LNCaP clone FGC (cell line): ENCODE measurements at places on chromosomes 6 and 20.

DNA sequence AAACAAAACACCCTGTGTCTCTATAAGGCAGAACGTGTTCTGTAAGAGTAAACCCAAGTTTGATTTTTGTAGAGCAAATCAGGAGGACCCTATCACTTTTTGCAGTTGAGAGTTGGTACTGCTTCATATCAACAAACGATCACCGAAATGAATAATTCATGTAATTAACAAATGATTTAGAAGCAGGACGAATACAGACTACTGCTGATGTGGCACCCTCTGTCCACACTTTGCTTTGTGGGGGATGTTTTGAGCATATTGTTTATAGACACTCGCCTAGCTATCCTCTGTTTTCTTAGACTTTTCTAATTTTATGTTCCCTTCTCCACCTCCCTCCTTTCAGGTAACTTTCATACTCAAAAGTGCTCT is 1.5 kb downstream of the CD2AP start:
- DNase-seq: no peak

- DNase-seq: no peak
Measured at GRCh38 chr6:118931436-118931835, 3.5 kb downstream of the MCM9 start.

- DNase-seq: peak; percentile 97
Measured at GRCh38 chr6:38797391-38797790, 82.3 kb downstream of the DNAH8 start.

DNA sequence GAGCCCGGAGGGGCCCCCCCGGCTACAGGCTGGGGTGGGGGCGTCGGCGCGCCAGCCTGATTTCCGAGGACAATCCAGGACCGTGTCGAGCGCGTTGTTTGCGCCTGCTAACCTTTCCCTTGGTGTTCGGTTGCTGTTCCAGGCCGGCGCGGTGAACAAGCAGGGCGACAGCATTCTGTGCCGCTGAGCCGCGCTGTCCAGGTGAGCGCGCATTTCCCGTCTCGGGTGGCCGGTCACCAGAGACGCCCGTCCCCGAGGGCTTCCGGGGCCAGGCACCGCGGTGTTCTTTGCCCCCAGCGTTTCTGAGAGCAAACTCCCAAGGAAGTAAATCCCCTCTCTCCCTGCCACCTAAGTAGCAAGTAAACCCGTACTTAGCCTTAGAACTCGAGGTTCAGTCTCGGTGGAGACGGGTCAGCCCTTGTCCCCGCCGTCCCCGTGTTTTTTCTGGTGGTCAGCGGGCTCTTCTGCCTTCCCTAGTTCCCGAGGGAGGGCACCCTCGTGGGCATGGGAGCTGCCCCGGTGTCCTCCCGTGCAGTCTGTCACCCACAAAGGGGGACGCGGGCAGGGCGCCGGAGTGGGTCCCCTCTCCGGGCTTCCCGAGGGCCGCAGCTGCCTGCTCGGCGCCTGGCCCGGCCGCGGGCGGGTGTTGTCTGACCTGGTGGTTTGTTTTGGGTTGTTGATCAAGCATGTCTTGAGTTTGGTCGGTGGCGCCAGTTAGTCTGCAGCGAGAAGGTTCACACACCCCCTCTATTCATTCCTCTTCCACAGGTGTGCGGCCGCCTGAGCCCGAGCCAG is 1.5 kb downstream of the ID4 start:
- no peak for DNase-seq

DNA sequence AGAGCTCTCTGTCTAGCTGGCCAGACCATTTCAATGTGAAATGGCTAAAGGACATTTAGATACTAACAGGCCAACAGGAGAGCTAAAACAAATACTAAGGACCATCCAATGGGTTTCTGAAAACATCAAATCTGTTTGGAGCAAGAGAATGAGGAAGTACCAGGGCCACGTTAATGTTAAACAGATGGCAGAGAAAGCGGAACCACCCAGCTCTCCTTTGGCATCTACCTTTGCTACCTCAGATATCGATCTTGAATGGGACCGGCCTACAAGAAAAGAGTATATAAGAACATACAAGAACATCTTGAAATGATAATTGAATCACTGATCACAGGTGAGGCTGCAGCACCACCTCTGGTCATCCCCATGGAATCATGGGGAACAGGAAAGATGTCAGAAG is 31.8 kb downstream of the KCNK5 start:
- peak; percentile 19 for DNase-seq

GRCh38 chr6:144330017-144330987 is 45.2 kb downstream of the UTRN start:
- DNase-seq: peak; percentile 97

GRCh38 chr6:24855395-24856245 is 56.9 kb upstream of the ARMH2 start:
- peak; percentile 50 for DNase-seq

GRCh38 chr20:64063389-64064144 is 569 bp downstream of the TCEA2 start:
- DNase-seq: no peak

DNA sequence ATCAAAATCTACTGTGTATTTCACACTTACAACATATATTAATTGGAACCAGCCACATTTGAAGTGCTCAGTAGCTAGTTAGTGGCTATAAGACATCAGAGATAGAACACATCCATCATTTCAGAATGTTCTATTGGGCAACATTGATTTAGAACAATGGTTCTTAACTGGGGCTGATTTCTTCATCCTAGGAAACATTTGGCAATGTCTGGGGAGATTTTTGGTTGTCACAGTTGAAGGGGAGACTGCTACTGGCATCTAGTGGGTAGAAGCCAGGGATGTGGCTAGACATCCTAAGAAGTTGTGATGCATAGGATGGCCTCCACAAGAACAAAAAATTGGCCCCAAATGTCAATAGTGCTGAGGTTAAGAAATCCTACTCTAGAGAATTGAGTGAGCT is 132.5 kb downstream of the OLIG3 start:
- DNase-seq: no peak

DNA sequence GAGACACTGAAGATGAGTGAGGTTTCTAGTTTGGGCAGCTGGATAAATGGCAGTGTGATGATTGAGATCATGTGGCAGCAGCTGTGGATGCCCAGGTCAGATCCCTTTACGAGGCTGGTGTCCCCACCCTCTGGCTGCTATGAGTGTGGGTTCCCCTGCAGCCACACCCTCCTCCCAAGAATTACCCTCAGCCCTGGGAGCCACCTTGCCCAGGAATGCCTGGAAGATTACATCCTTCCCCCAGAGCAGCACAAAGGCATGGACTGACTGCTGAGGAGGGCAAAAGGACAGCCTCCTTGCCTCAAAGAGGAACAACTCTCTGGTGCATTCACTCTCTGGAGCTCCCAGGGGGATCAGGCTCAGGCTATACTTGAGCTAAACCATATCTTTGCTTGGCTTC is 15.0 kb upstream of the PKHD1 start:
- no peak for DNase-seq

DNA sequence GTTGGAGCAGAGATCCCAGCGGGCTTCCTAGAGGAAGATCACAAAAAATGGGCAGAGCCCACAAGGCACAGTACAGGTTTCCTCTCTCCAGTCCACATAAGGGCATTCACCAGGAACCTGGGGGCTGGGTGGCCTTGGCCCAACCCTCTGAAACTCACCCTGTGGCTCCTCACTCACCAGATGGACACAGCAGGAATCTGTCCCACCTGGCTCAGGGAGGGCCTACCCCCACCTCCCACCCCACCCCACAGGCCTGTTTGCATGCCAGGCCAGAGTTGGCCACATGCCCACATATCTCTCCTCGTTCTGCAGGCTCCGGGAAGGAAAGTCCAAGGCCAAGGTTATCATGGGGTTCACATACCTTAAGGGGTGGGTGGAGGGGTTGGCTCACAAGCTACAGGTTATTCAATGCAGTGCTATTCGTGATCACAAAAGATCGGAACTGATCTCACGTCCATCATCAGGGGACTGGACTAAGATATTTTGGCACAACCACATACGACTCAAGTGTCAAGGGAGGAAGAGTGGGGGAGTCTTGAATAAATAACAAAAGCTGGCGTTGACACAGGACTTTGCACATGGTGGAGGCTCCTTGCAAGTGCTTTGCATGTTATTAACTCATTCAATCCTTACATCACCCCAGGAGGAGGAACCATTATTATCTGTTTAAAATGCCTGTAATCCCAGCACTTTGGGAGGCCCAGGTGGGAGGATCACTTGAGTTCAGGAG is 13.0 kb downstream of the RIPOR3 start:
- DNase-seq: no peak

- DNase-seq: no peak
Measured at GRCh38 chr6:11430036-11430435, 107.5 kb upstream of the TMEM170B start.

GRCh38 chr6:166726201-166726600 is 99.2 kb upstream of the RPS6KA2 start:
- DNase-seq: no peak

DNA sequence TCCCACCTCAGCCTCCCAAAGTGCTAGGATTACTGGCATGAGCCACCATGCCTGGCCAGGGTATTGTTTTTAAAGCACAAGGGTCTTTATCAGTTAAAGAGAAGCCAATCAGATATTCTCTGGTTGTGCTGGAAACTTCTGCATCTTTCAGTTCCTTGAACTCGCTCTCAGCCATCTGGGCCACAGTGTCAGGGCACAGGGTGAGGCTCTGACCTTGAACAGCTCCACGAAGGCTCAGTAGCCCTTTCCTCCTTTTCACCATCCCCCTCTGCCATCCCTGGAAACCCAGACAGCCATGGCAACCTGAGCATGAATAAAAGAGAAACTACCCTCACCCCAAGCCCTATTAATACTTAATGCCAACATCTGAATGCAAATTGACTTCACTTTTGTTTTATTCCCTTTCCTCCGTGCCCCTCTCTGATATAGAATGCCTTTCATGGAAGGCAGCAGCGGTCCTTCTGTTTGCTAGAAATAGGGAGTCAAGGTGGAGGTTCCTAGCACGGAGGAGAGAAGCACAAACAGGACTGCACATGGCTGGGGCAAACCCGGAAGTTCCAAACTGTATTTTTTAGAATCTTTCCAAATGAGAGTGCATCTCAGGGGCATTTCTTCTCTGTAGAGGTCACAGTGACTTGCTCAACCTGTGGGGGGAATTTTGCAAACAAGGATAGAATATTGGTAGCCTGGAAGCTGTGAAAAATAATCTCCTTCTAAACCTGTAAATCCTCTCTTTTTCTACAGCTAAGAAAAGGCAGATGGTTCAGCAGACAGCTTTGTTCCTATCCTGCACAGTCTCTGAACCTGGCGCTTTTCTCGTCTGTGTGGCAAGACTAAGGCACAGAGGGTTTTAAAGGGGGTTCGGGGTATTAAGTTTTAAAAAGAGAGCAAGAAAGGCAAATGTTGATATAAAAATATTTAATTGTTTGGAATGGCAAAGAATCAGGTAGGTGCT is 176.4 kb upstream of the RREB1 start:
- no peak for DNase-seq

DNA sequence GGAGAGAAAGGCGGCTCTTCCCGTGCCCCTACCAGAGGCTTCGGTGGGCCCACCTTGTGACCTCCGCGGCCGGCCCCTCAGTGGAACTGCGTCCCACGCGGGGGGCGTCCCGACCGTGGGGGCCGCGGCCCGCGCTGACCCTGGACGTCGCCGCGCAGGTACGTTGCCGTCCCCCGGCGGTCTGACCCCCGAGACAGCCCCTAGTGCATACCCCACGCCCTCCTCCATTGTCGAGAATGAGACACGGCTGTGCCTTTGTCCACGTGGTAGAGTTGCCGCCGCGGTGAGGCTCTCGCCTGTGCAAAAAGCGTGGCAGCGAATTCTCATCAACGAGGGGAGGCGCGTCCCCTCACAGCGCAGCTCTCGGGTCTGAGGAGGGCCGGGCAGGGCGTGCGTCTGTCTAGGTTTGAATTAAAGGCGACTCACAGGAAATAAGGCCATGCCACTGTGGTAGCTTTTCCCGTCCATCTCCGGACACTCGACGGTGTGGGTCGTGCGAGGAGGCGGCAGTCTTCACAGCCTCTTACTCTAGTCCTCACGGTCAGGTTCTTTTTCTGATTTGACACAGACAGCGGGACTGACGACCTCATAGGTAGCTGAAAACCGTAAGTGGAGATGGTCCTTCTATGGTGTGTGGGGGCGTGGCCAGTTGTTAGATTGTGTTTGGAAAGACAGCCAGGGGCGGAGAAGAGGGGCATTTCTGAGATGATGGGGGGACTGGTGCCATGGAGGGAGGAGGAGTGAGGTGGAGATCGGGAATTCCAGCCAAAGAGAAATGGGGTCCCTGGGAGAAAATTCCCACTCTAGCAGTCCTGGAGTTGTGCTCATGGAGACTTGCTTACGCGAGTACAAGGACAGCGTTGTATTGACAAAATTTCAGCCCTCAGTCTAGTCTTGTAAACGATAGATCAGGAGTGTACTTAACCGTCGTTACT is 580 bp downstream of the NXT1 start:
- no peak for DNase-seq

GRCh38 chr6:82704045-82704444 is 340.4 kb downstream of the TPBG start:
- DNase-seq: no peak

DNA sequence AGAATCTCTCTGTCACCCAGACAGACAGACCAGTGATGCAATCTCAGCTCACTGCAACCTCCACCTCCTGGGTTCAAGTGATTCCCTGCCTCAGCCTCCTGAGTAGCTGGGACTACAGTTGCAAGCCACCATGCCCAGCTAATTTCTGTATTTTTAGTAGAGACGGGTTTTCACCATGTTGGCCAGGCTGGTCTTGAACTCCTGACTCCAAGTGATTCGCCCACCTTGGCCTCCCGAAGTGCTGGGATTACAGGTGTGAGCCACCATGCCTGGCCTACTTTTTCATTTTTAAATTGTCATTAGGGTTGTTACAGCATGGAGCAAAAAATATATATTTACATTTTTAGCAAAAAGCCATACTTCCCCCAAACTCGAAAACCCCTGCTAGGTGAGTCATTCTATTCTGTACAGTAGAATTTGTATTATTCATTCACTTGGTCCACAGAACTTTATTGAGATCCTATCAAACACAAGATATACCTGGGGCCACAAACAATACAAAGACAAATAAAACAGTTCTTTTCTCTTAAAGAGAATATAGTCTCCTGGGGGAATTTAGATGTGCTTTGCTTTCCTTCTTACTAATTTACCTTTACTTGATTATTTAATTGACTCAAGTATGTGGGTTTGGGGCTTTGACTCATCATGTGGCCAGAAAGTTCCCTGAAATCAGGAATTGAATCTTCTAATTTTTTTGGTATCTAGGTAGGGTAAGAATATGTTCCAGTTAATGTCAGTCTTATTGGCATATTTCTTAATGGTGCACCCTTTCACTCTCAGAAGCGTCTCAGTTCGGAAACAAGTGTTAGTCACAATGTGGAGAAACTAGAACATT is 16.6 kb upstream of the CCND3 start:
- no peak for DNase-seq
